ENCODE measurements at places on chromosomes 5 and 9. TPM values are rescaled to one million over a fixed set of nuclear protein-coding genes. Genes with fewer than 3 reads are reported as not detected.

- H3K27me3 ChIP-seq: no peaks in the 10 kb centered on the region
- no peak overlapping the region for H3K4me3 ChIP-seq
- no peak overlapping the region for H3K27ac ChIP-seq
These were observed 103.2 kb upstream of the SPATA31D4 start for GRCh38 chr9:81824802-81825730.

HINT2 gene
- 42.5 TPM for total RNA-seq

CDX1 gene
- not detected for total RNA-seq

DNA sequence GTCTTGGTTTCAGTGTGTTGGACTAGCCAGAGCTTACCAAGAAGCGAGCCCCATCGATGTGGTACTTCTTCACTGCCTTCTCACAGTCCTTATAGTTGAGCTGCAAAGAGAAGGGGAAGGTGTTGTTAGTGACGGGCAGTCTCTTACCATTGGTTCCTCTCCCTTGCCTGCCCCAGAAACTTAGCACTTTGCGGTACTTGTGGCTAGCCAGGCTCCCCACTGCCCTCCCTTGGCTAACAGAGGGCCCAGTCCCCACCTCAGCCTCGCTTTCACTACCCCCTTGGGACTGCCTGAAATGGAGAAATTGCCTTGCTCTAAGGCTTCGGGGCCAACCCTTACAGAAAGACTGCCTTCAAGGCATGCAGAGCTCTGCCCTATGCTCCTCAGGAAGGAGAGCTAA, 4.3 kb downstream of the LCP2 start:
- peaks cover 87% of the 10 kb centered on the region for H3K36me3 ChIP-seq
- DNase-seq: peak; percentile 86
- H3K4me3 ChIP-seq: peak overlapping the region; percentile 97
- H3K27me3 ChIP-seq: no peaks in the 10 kb centered on the region
- peak overlapping the region; percentile 78 for H3K27ac ChIP-seq
- peaks cover 76% of the 10 kb centered on the region for H3K4me1 ChIP-seq

CAST gene
- 99.3 TPM for total RNA-seq
